ENCODE measurements at places on chromosomes 7 and 10.

GRCh38 chr7:18320971-18321567 lies 174.5 kb upstream of the HDAC9 start:
- DNase-seq: no peak

- no peak for DNase-seq
Observed at GRCh38 chr10:22344781-22345300, 455 bp upstream of the SPAG6 start.

- no peak for DNase-seq
Observed at GRCh38 chr10:113997428-113997827, 46.2 kb upstream of the ADRB1 start.

- DNase-seq: no peak
Observed at GRCh38 chr10:131638880-131639278, 261.9 kb upstream of the PPP2R2D start.

- DNase-seq: no peak
Observed at GRCh38 chr7:3558400-3558799, 257.3 kb downstream of the SDK1 start.

GRCh38 chr10:70515035-70515667 lies 36.6 kb downstream of the PALD1 start:
- no peak for DNase-seq

DNA sequence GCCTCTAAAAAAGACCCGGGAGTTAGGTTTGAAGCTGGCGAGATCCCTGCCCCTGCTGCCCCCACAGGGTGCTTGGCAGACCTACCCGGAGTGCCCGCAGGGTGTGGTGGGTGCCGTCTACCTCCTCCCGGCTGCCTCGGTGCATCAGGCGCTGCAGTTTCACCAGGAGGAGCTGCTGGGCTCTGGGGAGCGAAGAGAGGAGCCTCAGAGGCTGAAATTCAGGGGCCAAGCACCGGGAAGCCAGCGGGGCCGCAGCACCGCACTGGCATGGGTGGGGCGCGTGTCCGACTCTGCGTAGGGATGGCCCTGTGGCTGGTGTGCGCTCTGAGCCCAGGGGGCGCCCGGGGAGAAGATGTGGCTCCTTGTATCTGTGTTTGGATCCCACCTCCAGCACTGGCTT lies 74.3 kb upstream of the GNA12 start:
- no peak for DNase-seq

GRCh38 chr7:107659666-107660065 lies 962 bp upstream of the SLC26A4 start:
- no peak for DNase-seq

GRCh38 chr10:114174695-114175188 lies 739 bp upstream of the CCDC186 start:
- no peak for DNase-seq

DNA sequence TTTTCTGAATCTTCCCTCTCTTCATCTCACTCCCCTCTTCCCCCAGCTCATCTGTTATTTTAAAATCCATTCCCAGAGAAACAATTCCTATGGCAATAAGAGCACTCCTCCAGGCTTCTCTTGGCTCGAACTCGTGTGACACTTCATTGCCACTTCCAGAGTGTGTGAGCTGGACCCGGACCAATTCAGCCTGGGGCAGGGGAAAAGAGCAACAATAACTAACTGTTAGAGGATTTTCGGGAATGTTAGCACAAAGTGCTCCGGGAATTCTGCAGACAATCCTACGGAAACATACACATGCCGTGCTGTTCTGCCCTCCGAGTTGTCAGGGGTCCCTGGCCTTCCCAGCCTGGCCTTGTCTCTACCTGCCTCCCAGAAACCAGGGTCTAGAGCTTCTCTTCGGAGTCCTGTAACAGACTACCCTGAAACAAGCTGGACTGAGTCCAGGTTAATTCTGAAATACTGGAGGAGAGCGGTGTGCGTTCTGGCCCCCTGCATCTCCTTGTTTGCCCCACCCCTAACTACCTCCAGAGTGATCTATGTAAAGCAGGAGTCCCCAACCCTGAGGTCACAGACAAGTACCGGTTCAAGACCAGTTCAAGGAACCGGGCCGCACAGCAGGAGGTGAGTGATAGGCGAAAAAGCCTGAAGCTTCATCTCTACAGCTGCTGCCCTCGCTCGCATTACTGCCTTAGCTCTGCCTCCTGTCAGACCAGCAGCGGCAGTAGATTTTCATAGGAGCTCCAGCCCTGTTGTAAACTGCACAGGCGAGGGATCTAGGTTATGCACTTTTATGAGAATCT lies 11.3 kb downstream of the COL26A1 start:
- no peak for DNase-seq

DNA sequence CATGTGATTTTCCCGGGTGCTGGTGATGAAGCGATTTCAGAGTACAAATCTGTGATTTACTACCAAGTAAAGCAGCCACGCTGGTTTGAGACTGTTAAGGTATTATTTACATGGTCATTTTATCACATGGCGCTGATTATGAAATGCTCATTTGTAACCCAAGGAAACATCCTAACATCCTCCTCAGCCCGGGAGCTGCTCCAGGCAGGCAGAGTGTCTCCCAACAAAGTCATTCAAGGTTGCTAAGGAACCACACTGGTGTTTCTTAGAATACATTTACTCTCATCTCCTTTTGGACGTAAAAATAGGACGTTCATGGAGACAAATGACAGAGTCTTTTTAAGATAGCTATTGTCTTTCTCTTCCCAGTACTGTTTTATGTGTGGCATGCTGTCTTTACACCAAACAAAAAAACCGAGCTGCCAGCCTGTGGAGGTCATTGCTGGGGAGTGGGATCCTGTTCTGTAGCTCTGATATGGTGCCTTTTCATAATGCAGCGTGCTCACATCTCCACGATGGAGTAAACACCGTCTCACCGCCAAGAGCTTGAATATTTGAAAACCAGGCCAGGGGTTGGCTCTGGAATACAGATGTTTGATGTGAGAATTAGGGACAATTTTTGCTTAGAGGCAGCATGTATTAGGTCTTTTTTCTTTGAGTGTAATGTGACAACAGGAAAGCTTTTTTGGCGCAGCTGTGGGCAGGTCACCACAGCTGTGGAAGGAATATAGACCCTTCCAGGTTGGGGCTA lies 119.6 kb downstream of the DOCK1 start:
- no peak for DNase-seq

DNA sequence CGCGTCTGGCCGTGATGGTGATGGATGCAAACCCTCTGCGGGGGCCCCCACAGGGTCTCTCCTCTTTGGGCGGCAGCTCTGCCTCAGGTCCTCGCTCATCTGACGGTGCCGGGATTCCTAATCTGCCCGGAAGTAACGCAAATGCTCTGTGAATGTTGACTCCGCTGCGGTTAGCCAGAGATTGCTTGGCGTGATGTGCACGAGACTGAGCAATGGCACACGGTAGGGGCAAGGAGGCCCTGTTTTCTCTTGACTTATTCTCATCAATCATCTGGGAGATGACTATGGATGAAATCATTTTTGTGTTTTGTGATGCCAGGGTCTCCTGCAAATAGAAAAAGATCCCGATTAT lies 116.5 kb upstream of the ADAM12 start:
- no peak for DNase-seq

DNA sequence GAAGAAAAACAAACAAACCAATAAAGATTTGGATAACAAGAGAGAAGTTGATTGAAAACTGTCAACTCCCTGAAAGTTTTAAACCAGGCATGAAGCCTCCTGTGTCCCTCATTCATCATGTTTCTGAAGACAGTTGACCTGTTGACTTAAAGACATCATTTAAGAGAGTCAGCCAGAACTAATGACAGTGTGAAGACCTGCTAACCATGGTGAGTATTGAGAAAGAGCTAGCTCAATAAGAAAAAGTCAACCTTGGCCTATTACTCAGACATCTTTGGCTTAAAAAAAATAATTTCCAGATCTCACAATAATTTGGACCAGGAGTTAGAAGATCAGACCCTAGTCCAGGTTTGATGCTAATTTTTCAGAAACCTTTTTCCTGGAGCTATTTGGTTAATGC lies 45.3 kb upstream of the ANKRD1 start:
- DNase-seq: no peak

- no peak for DNase-seq
Observed at GRCh38 chr10:93742633-93743349, 14.9 kb upstream of the LGI1 start.

GRCh38 chr7:158541346-158542010 lies 46.1 kb downstream of the PTPRN2 start:
- DNase-seq: no peak

- no peak for DNase-seq
Observed at GRCh38 chr7:66687186-66687585, 53.3 kb upstream of the RABGEF1 start.

- DNase-seq: no peak
Observed at GRCh38 chr7:13982940-13983677, 6.4 kb downstream of the ETV1 start.

DNA sequence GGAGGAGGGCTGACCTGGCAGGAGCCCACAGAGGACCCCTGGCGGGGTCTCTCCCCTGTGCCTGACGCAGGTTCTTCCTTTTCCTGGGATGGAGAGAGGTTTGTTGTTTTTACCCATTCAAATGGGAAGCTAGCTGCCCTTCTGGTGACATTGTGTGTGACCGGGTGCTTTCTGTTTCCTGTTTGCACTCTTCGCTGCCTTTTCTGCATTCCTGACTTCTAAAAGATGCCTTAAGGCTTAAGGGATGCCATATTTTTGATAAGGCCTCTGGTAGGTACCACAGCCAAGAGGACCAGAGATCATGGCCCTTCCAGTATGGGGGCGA lies 20.3 kb downstream of the ZNF783 start:
- no peak for DNase-seq

GRCh38 chr7:8481752-8482446 lies 48.5 kb downstream of the NXPH1 start:
- no peak for DNase-seq
